ENCODE measurements at places on chromosomes 12 and 14.

DNA sequence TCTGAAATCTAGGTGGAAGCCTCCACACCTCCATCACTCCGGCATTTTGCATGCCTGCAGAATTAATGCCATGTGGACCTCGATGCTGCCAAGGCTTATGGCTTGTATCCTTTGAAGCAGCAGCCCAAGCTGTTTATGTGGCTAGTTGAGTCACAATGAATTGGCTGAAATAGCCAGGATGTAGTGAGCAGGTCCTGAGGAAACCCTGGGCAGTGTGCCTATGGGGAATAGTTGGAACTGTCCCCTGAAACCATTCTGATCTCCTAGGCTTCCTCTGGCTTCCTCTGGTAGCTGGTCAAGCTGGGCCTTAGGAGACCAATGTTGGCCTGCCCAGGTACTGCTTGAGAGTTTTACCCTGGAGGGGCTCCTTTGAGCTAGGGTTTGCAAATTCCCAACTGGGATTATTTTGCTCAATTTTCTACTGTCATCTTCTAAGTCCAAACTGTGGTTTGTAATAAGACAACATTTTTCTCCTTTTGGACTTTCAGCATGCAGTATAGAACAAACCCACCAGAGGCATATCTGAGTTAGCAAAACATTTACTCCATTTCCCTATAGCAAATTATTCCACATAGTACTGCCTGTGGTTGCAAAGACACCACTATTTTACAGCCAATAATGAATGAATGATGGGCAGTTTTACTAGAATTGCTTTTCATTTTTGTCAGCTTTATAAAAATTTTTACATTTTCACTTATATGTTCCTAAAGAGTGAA is 85.1 kb upstream of the AMIGO2 start:
- no peak for DNase-seq

- no peak for DNase-seq
Measured at GRCh38 chr12:16499611-16500010, 106.4 kb downstream of the LMO3 start.

DNA sequence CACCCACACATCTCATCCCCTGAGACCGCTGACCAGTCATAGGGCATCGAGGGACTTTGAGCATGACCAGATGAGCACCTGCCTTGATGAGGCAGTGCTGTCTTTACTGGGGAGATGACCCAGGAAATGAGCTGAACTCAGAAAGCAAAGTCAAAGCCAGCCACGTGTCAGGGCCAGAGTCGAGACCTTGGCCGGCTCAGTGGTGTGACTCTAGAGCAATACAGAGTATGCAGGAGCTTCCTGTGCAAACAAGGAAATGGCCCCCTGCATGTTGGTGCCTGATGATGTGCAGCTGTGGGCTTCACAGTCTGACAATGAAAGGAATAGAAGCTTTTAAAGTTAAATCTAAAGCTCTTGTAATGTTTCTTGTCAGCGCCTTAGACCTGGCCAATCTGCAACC is 332.9 kb downstream of the PCNX1 start:
- DNase-seq: no peak

- no peak for DNase-seq
Measured at GRCh38 chr14:83940253-83940652, 1589.7 kb upstream of the FLRT2 start.

DNA sequence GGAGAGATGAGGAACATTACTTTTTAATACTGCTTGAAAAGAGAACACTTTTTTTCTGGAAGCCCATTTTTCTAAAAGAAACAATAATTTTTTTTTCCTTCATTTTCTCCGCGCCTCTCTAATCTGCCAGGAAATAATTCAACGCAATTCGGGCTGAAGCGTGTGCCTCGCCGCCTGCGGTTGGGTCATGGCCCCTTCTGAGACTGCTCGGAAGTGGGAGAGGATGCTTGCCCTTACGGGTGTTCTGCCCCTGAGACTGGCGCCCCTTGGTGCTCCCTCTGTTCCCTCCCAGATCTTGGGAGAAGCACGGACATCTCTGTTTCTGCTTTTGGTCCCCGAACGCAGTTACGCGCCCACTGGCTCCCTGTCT is 332 bp upstream of the TBC1D30 start:
- no peak for DNase-seq

DNA sequence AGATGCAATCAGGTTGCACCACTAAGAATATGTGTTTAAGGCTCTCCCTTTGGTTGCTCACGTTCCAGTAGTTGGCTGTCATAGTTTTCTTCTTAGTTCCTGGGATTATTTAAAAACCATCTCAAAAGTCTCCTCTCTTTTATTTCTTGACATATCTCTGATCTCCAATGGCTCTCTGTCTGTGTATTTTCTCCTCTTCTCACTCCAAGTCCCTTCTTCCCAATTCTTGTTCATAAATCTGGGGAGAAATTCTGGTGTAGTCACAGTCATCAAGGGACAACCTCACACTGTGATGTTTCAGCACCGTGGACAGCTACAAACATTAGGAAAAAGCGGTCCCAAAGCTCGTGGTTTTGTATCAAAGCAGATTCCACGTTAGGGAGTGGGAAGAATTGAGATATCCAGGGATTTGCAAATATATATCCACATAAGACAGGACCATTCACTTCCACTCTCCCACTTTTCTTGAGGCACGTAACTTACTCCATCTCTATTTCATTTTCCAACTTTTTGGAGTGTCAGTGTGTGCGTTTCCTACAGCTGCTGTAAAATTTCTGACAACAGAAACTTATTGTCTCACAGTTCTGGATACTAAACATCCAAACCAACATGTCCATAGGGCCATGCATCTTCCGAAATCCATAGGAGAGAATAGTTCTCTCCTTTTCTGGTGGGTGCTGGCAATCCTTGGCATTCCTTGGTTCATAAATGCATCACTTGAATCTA is 80.6 kb upstream of the TMEM233 start:
- DNase-seq: no peak

- DNase-seq: no peak
Measured at GRCh38 chr14:35956376-35957085, 130.4 kb downstream of the BRMS1L start.

DNA sequence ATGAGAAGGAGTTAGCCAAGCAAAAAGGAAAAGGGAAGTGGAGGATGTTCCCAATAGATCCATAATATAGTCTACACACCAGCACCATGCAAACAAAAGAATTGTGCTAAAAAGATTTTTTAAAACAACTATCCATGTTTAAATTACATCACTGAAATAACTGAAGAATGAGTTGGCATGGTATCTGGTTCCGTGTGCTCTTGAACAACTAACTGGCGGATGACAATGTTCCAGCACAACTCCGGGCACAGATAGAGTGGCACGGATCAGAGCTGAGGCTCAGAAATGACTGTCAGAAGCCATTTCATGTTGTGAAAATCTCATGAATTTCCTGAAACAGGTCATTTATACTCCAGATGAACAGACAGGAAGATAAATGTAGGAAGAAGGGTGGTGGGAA is 153.1 kb downstream of the HMGA2 start:
- DNase-seq: no peak

GRCh38 chr14:91417983-91418386 is 365 bp upstream of the CCDC88C start:
- DNase-seq: no peak

DNA sequence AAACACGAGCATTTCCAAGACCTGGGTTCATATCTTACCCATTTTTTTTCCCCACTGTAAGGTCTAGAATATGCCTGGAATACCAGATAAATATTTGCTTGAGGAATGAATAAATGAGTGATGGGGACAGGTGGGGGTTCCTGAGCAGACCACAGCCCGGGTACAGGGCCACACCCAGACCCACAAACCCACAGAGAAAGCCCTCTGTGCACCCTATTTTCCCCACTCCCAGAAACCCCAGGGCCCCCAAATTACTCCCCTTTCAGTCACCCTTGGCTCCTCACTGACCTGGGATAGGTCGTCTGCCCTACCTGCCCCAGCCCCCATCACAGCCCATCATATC is 66.5 kb upstream of the DDX11 start:
- no peak for DNase-seq

- no peak for DNase-seq
Measured at GRCh38 chr12:93415723-93416464, 25.9 kb downstream of the UBE2N start.

GRCh38 chr12:42510823-42511222 is 78.7 kb downstream of the PRICKLE1 start:
- DNase-seq: no peak

- no peak for DNase-seq
Measured at GRCh38 chr12:113474635-113475436, 3.2 kb upstream of the LHX5 start.

DNA sequence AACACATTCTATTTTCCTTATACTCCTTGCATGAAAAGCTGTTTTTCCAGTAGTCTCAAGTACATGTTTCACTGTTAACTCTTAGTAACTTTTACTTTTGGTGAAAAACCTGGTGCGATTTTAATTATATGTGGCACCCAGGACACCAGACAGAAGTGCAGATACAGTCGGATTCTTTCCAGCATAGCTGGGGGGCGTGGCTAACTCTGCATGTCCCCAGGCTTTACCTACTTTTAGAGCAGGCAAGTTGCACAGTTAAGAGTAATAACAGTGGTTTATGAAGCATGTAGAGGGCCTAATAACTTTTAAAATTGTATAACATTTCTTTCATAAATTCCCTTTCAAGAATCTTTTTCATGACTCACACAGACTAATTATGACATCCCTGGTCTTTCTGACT is 70.7 kb downstream of the HSD17B6 start:
- no peak for DNase-seq

DNA sequence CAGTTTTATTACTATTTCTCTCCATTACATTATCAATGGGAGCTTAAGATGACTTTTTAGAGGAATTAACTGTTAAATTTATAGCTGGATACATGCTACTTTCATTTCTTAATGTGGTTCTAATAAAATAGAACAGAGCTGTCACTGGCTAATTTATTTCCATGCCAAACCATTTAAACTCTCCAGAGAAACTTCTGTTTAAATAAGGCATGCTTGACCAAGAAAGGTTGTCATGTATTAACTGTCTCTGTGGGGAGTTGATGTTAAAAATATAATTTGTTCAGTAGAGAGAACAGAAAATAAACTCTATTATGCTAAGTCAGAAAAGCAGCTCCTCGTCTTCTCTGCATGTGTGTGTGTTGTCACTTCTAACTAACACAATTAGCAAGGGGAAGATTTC is 447.4 kb downstream of the SLC16A7 start:
- DNase-seq: no peak

DNA sequence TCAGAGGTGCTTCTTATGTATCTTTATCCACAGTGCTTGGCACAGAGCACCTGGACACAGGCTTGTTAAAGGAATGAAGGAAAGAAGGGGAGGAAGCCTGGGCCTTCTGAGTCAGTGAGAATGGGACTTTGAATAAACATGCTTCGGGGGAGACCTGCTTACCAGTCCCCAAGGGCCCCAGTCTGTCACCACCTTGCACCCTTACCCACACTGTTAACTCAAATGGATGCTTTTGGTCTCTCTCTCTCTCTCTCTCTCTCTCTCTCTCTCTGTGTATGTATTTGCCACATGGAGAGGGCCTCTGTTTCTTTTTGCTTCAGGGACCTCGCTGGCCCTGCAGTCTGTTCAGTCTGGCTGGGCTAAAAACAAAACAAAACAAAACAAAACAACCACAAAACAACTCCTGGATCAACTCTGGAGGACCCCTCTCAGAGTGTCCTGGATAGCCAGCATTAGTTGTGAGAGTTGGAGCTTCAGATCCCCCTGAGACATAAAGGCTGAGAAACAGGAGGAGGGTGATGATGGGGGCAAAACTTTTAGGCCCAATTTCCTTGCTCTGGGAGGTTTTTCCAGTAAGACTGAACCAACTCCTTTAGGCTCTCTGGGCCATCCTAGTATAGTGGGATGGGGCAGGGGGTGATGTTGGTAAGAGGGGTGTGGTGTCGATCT is 1.9 kb downstream of the KIF5A start:
- DNase-seq: no peak

DNA sequence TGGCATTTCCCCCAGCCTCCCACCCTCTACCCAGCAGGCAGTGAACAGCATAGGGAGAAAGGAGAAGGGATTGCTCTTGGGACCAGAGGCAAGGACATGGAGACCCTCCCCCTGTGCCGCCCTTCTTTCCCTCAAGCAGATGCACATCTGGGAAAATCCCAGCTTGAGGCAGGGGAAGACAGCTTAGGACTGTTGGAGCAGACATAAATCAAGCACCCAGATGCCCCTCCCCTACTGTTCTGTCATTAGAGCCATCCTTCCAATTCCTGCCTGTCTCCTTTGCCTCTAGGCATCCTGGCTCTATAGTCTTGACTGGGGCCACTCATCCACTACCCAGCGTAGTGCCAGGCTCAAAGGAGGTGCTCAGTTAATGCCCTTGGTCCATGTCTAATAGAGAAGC is 7.5 kb upstream of the CISTR start:
- no peak for DNase-seq
